ENCODE measurements at places on chromosomes 7 and 10.
A peak's percentile ranks its signal among the peaks of the same experiment; 100 is the strongest.

- no peak for DNase-seq
Observed at GRCh38 chr10:94803307-94803706, 40.8 kb downstream of the CYP2C19 start.

DNA sequence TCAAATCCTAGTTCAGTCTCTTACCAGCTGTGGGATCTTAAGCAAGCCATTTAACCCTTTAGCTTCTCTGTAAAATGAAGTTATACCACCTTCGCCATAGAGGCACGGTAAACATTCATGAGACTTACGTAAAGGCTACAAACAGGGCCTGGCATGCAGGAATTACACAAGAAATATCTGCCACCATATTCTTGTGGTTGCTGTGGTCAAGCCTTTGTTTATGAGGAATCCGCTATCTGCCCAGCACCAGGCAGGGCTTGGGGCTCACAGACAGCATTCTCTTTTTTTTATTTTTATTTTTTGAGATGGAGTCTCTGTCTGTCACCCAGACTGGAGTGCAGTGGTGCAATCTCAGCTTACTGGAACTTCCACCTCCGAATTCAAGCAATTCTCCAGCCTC lies 9.9 kb downstream of the AIFM2 start:
- DNase-seq: no peak

DNA sequence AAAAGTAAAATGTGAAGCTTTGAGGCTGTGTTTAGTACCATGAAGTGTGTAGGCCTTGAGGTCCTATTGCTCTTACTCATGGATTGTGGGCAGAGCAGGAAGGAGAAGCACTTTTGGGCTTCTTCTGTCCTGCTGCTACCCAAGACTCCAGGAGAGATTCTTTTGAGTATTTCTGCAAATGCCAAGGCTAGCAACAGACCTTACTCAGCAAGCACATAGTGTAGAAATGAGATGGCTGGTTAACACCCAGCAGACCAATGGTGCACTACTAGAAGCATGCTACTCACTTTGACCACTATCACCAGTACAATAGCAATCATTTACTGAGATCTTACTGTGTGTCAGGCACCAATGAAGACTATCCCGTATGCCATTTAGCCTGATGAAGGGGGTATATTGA lies 3.2 kb downstream of the PLPP4 start:
- no peak for DNase-seq

DNA sequence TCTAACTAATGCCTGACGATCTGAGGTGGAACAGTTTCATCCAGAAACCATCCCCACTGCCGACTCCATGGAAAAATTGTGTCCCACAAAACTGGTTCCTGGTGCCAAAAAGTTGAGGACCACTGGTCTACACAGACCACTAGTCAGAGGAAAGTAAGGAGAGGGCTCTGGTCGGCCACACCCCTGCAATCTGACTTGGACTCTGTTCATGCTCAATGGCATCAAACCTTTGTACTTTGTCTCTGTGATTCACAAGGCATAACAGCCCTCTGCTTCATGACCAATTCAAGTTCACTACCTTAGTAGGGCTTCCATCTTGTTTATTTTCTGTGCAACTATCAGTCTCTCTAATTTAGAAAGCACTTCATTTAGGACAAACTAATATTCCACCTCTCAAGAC lies 1.8 kb downstream of the TUBAL3 start:
- no peak for DNase-seq

- no peak for DNase-seq
Observed at GRCh38 chr7:27205325-27206280, 5.7 kb upstream of the HOXA13 start.

DNA sequence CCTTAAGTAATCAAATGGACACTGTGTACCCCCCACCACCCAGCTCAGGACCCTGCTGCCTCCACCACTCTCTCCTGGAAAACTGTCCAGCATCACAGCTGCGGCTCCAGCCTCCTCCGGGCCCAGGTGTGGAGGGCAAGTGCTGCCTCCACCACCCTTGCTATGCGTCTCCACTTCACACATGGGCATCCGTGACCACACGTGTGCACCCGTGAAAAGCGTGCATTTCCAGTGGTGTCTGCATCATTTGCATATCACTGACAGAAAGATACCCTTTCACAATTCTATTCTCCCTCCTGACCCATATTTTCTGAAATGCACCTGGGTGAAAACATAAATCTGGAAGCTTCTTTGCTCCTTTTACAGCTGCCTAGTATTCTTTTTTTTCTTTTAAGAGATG lies 89.7 kb upstream of the PDGFA start:
- DNase-seq: no peak

DNA sequence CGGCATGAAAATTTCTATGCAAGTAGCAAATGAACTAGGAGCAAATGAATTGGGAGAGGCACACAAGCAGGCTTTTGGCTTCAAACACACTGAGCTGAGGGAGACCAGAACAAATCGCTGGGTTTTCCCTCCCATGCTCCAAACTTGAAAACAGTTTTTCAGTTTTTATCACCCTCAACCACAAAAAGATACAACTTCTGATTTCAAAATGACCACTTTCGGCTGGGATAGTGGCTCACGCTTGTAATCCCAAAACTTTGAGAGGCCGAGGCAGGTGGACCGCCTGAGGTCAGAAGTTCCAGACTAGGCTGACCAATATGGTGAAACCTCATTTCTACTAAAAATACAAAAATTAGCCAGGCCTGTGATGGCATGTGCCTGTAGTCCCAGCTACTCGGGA lies 9.0 kb upstream of the CHUK start:
- no peak for DNase-seq

DNA sequence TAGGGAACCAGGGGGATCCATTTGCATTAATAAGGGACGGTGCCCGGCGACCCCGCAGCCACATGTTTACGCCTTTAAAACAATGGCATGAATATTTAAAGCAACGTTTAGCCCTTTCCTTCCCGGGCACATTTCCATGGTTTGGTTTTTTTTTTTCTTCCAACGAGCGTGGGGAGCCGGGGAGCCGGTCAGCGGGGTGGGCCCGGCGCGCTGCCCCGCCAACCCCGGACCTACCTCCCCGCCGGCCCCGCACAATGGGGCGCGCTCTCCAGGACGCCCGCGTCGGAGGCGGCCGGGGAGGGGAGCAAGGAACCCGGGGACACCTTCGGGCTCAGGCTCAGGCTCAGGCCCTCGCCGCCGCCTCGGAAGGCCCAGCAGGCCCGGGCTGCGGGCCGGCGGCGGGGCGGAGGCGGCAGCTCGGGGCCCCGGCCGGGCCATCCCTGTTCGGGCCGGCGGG lies 1.0 kb downstream of the SEPHS1 start:
- no peak for DNase-seq

DNA sequence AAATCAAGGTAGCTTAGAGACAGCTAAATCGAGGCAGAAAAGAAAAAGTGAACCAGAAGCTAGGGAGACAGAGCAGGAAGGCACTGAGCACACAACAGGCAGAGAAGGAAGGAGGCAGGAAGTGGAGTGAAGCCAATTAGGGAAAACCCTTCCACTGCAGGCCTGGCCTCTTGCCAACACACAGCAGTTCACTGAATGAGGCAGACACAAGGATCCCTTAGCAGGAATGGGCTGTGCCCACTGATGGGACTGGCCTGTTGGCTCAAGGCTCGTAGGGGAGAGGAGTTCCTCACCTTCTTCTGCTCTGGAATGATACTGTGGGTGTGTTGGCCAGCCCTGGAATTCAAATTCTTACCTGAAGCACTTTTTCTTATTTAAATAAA lies 220.3 kb upstream of the STK17A start:
- DNase-seq: peak; percentile 55

- DNase-seq: peak; percentile 24
Observed at GRCh38 chr10:25336330-25336729, 161.5 kb downstream of the GPR158 start.

DNA sequence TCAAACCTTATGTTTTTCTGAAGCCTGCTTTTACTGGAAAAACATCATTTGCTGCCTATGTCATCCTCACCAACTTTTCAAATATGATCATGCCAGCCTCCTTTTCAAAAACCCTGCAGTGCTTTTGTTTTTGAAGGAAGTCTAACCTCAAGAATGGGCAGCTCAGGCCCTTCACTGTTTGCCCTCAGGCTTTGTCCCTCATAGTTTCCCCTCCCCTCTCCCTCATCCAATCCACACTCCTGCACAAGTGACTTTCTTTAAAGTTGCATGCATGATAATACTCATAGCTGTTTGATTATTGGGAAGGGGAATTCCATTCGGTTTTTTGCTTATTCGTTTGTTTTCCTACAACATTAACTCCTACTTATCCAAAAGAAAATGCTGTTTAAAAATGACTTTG lies 219.4 kb downstream of the SEMA3E start:
- DNase-seq: peak; percentile 30

DNA sequence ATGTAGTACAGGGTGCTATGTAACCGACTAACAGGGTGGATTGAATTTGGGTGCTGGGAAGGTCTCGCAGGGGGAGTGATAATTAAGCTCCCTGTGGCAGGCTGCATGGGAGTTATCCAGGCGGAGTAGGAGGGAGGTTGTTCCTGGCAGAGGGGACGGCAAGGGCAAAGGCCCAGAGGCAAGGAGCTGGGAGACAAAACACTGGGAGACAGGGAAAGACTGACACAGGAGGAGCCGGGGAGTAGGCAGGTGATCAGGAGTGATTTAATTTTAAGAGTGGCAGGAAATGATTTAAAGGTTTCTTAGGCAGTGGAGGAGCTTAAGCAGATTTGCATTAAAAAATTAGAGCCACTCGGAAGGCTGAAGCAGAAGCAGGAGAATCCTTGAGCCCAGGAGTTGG lies 40.7 kb upstream of the LEP start:
- no peak for DNase-seq

DNA sequence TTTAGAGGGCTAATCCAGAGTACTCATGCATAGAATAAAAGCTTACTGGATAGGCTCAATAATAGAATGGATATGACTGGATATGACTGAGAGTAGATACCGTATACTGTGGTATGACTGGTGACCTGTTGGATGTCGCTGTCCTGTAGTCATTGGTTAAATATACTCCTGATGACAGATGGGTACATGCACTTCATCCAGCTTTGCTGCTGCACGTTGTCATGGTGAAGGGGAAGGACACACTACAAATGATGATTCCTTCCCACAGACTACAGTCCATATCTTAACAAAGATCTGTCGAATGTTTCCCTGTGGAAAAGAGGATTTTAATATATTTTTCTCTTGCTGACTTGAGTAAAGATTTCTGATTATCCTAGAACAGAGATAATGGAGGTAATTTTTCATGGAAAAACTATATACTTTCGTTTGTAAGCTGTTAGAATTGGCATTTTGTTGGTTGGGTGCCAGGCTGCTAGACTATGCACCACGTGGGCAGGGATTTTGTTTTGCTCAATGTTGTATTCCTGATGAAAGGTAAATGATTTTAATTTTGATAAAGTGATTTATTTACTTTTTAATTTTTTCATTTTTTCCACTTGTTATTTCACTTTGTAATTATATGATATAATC lies 97.3 kb downstream of the PPP1R9A start:
- no peak for DNase-seq

DNA sequence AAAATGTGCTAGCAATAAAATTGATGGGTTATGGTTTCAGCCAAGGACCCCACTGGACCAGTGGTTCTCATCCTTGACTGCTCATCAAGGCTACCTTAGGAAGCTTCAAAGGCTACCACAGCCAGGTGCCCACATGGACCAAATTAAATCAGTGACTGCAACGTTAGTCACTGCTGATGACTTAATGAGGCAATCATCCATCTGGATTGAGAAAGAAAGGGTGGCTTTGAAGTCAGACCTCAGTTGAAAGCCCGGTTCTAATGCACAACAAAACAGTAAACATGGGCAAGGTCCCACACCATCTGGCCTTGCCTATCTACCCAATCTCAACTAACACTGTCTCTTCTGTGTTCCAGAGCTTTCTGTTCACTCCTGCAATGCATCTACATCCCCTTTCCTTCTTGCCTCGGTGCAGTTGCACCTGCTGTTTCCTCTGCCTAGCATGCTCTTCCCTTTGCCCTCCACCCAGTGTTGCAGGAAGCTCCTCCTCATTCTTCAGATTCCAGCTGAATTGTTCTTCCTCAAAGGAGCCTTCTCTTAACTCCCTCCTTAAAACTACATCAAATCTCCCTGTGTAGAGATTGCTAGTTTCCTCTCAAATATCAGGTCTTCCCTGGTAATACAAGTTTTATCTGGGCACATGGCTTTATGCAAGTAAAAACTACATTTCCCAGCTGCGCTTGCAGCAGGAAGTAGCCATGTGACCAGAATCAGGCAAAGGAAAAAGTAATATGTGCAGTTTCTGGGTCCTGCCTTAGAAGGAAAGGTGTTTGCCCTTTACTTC lies 10.3 kb upstream of the KCNK18 start:
- DNase-seq: peak; percentile 42

DNA sequence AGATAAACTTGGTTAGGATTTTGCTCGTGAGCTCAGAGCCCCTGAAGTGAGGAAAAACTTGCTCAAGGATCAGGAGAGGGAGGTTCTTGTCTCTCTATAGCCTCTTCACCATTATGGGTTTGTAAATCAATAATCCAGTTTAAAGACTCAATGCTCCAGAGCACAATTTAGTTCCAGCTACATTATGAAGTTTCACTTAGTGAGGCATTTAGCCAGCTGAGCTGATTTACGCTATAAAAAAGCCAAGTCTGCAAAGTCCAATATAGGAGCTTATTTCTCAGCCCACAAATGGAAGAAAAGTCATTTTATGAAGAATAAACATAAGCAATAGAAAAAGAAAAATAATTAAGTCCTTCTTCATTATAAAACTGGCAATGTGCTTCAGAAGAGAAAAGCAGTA lies 130.6 kb downstream of the STRA8 start:
- no peak for DNase-seq

DNA sequence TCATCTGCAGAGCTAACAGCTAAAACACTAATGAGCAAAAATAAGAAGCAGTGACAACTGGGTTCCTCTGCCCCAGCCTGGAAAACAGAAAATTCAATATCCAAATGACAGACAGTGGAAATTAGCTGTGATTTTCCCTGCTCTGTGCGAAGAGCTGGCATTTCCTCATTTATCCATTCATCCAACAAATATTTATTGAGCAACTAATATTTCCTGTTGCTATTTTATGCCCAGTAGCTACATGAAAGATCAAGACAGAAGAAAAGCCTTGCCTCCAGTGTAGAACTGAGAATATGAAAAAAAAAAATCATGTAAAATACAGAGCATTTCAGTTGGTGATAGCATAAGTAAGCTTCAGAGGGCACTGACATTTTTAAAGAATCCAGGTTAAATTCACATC lies 140.9 kb downstream of the ABCA13 start:
- no peak for DNase-seq

GRCh38 chr10:43594944-43595589 lies 11.2 kb upstream of the ZNF485 start:
- DNase-seq: no peak

DNA sequence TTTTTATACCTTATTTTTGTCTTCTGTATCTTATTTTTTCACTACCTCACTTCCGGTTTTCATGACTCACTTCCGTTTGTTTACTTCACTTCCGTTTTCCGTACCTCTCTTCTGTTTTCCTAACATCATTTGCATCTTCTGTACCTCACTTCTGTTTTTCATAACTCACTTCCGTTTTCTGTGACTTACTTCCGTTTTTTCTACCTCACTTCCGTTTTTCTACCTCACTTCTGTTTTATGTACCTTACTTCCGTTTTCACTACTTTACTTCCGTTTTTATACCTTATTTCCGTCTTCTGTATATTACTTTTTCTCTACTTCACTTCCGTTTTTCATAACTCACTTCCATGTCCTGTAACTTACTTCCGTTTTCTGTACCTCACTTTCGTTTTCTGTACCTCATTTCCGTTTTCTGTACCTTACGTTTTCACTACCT lies 492.5 kb upstream of the AKR1E2 start:
- no peak for DNase-seq

Measured in T47D (cell line).